Lung (tissue), 17 donors: ENCODE measurements at places on chromosomes 13 and 19.
A peak's percentile ranks its signal among the peaks of the same experiment; 100 is the strongest.

- DNase-seq, result no peak
These were observed 62.3 kb downstream of the KCNC3 start for GRCh38 chr19:50266896-50267295.

- no peak for DNase-seq
These were observed 97.4 kb downstream of the ATP8A2 start for GRCh38 chr13:25469169-25469525.

GRCh38 chr19:55677572-55678028 lies 2.6 kb downstream of the EPN1 start:
- DNase-seq, result peak; percentile 11

DNA sequence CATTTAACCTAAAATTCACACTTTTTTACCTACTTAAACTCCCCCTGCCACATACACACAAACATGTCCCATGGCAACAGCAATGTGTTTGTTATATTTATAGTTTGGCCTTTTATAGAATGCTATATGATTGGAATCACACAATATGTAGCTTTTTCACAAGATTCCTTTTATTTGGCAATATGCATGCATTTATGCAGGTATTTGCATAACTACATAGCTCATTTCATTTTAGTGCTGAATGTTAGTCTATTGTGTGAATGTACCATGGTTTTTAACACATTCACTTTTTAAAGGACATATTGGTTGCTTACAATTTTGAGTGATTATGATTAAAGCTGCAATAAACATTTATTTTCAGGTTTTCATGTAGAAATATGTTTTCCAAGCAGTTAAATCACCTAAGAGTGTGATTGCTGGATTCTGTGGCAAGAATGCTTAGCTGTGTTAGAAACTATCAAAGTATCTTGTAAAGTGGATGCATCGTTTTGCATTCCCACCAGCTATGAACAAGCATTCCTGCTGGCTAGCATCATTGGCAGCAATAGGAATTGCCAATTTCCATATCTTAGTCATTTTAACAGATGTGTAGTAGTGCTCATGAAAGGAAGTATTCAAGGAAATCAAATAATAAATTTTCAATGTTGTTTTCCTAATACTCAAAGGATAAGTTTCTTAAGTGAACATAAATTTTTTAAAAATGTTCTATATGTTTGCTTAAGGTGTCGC lies 557.0 kb downstream of the SLITRK1 start:
- DNase-seq, result no peak

- peak; percentile 17 for DNase-seq
These were observed 284.2 kb upstream of the DACH1 start for GRCh38 chr13:72151241-72151640.

- no peak for DNase-seq
These were observed 178.0 kb upstream of the MIR17HG start for GRCh38 chr13:91169321-91170050.

DNA sequence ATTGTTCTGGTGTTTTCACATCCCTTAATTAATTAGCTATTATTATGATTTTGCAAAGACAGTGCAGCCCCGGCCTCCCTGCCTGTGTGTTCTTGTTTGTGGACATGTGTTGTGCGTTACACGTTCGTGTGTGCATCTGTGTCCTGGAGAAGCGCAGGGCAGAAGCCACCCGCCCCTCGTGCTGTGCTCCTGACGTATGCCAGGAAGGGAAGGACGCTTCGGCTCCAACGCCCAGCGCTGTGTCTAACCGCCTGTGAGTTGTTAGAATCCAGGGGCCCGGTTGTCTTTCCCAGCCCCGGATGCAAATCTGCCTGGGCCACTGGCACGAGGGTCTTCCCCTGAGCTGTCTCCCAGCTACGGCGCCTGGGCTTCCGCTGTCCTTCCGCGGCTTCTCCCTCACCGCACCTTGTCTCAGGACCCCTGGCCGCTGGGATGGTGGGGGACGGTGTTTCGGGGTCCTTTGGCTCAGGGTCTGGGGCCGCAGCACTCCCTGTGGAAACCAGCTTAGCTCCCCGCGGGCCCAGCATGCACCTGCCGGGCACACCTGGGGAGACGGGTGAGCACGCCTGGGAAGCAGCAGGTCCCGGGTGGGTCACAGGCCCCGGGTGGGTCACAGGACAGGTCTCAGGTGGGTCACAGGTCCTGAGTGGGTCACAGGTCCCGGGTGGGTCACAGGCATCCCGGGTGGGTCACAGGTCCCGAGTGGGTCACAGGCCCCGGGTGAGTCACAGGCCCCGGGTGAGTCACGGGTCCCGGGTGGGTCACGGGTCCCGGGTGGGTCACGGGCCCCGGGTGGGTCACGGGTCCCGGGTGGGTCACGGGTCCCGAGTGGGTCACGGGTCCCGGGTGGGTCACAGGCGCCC lies 51.5 kb downstream of the GAS6 start:
- no peak for DNase-seq

- no peak for DNase-seq
These were observed 38.7 kb downstream of the CCDC70 start for GRCh38 chr13:51900471-51900870.

DNA sequence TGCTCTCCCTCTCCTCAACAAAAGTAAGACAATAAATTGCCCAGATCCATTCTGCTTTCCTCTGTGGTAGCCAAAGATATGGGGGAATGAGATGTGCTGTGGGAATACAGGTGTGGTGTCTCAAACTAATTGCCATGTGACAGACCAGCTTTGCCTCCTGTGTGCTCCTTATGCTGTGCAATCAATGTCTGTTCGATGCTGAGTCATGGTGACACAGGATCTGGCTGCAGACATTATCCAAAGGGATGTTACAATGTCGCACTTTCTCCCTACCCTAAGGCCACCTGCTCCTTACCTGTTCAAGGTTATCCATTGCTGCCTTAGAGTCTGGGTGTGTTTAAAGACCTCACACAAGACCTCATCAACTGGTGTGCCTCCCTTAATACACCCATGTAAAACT lies 32.5 kb downstream of the FGF14 start:
- DNase-seq, result no peak

- DNase-seq, result no peak
These were observed 102.6 kb upstream of the MYCBP2 start for GRCh38 chr13:77429320-77430142.

DNA sequence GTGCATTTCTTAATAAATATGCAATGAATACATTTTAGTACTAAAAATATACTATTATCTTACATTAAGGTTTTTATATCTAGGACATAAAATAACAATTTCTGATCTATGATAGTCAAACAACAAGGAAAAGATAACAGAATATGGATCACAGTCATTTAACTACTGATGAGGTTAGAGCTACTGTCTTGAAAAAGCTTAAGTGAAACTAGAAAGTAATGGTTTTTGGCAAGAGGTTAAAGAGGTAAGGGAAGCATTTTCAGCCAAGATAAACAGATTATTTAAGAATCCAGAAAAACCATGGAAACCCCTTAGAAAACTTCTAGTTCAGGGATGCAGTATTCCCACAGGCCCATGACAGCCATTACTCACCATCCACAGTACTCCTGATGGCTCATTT lies 787.4 kb downstream of the DACH1 start:
- DNase-seq, result no peak

DNA sequence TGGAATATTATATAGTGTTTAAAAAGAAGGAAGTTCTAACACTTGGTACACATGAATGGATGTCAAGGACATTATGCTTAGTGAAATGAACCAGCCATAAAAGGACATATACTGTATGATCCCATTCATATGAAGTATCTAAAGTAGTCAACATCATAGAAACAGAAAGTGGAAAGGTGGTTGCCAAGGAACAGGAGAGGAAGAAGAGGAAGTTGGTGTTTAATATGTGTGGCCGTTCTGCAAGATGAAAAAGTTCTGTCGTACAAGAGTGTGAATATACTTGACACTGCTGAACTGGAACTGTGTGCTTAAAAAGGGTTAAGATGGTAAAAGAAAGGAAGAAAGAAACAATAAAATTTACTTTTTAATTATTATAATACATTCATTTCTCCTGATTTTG lies 33.1 kb upstream of the C1QTNF9 start:
- no peak for DNase-seq

DNA sequence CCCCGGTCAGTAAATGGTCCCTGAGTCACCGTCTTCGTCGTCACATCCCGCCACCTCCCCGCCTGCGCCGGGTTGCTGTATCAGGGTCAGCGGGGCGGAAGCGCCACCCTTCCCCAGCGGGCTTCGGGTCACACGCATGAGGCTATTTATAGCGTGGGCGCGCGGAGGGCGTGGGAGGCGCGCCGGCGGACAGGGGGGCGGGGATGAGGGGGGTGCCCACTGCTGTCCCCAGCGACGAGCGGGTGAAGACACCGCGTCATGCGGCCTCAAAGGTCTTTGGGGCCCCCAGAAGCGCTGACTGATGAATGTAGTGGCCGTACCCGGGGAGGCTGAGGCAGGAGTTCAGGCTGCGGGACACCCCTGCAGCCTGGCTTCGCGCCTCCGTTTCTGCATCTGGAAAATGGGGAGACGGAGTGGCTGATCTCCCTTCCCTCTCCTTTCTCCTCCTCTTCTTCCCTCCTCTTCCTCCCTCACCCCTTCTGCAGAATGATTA lies 7.9 kb downstream of the UNC13A start:
- DNase-seq, result no peak

DNA sequence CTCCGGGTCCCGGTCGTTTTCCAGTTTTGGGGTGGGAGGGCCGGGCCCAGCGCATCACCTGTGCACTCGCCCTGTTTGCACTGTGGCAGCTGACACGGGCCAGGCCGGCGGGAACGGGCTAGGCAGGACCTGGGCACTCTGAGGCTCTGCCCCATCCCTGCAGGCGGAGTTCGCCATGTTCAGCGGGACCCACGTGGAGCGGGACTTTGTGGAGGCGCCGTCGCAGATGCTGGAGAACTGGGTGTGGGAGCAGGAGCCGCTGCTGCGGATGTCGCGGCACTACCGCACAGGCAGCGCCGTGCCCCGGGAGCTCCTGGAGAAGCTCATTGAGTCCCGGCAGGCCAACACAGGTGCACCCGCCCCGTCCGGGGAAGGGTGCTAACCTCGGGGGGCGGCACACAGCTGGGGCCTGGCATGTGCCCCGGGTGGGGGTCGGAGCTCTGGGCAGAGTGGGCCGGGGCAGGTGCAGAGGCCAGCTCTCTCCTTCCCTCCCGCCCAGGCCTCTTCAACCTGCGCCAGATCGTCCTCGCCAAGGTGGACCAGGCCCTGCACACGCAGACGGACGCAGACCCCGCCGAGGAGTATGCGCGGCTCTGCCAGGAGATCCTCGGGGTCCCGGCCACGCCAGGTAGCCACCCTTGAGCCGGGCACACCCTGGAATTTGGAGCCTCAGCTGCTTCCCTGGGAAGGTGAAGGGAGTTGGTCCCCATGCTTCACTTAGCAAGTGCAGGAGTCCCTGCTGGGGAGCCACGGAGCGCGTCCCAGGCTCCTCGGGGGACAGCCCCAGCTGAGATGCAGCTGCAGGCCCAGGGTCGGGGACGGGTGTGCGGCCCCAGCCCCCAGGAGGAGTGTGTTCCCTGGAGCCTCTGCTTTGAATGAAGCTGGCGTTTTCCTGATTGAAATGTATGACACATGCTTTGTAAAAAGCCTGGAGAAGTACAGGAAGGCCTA lies 9.3 kb upstream of the ZNF554 start:
- no peak for DNase-seq

GRCh38 chr19:3609779-3610719 lies 3.4 kb upstream of the TBXA2R start:
- DNase-seq, result no peak

DNA sequence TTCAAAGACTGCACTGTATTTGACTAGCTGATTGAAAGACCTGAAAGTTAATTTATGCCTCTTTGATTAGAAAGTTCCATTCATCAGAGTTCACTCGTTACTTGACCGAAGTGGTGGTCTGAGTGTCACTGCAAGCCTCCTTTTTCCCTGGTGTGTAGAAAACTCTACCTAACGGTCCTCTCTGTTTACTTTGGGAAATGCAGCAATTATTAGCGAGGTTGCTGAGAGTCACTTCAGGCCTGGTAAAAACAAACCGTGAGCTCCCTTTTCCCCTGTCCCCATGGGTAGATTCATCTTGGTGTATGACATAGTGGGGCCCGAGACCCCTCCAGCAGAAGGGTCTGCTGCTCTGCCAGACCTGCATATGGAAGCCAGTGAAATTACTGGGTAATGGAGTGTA lies 126.8 kb upstream of the RNF113B start:
- DNase-seq, result no peak

GRCh38 chr13:103908911-103909310 lies 842.7 kb upstream of the SLC10A2 start:
- DNase-seq, result no peak

DNA sequence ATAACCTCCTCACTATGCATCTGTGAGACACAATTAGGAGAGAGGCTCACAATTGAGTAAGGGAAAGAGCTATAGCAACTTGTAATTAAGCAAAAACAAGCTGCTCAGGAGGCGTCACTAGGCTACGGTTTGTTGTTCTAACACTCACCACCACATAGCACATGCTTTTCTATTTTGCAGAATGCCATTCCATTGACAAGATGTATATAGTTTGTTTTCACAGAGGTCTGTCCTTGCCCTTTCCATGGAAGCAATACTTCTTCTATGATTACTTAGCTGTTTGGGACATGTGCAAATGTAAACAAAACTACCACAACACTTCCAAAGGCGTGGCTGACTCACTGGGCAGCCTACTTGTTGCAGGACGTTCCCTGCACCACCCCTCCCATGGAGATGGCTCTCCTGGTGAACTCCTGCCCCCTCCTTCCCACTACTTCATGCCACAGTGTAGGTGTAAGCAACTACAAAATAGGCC lies 33.9 kb upstream of the FAM216B start:
- peak; percentile 48 for DNase-seq

- DNase-seq, result no peak
These were observed 4.6 kb upstream of the KBTBD6 start for GRCh38 chr13:41137241-41137640.

GRCh38 chr19:51111606-51112005 lies 3.4 kb upstream of the CTU1 start:
- DNase-seq, result no peak

- no peak for DNase-seq
These were observed 45.5 kb downstream of the SAE1 start for GRCh38 chr19:47176071-47176626.

- DNase-seq, result no peak
These were observed 29.9 kb upstream of the ARGLU1 start for GRCh38 chr13:106597749-106598395.

GRCh38 chr13:43357564-43357963 lies 334.2 kb downstream of the DNAJC15 start:
- DNase-seq, result peak; percentile 50

DNA sequence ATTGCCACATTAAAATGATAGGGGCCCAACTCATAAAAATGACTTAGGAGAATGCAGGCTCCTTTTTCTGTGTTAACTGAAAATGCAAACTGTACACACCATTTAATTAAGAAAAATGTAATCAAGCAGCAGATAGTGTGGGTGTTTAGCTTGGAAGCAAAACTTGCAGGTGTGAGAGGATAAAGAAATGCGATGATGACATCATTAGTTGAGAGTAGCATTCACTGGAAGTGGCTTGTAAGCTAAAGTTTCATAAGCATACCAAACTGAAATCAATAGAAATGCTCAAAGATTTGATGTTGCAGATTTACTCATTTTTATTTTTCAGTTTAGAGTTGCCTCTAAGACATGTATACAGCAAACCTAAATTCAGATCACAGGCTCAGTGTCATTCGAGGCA lies 86.6 kb downstream of the PRR20E start:
- no peak for DNase-seq
